Activated CD4-positive, alpha-beta memory T cell treated with anti-CD3 and anti-CD28 coated beads for 36 hours (primary cell): ENCODE measurements at places on chromosomes 12 and 14.
A peak's percentile ranks its signal among the peaks of the same experiment; 100 is the strongest.

DNA sequence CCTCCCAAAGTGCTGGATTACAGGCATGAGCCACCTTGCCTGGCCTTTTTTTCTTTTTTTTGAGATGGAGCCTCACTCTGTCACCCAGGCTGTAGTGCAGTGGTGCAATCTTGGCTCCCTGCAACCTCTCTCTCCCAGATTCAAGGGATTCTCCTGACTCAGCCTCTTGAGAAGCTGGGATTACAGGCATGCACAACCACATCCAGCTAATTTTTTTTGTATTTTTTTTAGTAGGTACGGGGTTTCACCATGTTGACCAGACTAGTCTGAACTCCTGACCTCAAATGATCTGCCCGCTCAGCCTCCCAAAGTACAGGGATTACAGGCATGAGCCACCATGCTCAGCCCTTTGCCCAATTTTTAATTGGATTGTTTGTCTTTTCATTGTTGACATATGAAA is 58.0 kb downstream of the SINHCAF start:
- DNase-seq, result no peak

GRCh38 chr12:44031472-44032185 is 195.7 kb downstream of the TMEM117 start:
- no peak for DNase-seq

- DNase-seq, result no peak
These were observed 39.4 kb downstream of the MAP1LC3B2 start for GRCh38 chr12:116598311-116599284.

DNA sequence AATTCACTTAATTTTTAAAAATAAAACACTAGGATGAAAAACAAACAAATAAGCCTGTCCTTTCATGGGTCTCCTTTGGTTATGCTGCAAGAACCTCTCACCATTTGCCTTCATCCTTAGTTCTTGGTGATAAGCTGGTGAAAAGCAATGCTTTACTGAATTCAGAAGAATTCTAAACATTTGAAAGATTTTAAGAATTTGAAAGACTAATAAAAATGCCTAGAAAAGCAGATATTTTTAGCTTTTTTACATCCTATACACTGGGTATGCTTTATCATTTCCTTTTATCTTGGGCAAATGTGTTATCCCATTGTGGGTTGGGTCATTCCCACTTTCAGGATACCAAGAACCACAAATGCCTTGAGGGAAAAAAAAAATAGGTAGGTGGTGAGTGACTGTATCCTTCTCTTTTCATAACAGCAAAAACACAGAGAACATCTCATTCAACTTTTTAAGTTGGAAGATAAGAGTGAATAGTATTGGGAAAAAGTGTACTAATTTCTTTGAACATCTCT is 197.1 kb upstream of the ABCD2 start:
- DNase-seq, result no peak

DNA sequence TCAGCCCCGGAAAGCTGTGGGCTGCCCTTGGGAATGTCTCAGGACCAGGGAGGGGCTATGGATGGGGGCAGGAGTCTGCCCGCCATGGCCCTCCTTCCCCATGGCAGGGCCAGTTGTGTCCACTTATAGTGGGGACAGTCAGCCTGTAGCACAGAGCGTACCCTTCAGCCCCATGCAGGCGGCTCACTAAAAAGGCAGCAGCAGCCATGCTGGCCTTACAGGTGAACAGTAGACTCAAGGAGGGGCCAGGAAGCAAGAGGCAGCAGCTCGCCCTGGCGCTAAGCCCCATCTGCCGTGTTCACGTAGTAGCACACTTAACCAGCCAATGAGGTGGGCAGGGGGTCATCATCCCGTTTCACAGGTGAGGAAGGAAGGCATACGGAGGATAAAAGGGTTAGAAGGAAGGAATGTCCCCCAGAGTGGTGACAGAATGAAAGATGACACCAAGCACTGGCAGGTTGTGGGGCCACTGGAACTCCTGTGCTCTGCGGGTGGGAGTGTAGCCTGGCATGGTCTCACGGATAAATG is 52.7 kb downstream of the FAM222A start:
- DNase-seq, result peak; percentile 1

DNA sequence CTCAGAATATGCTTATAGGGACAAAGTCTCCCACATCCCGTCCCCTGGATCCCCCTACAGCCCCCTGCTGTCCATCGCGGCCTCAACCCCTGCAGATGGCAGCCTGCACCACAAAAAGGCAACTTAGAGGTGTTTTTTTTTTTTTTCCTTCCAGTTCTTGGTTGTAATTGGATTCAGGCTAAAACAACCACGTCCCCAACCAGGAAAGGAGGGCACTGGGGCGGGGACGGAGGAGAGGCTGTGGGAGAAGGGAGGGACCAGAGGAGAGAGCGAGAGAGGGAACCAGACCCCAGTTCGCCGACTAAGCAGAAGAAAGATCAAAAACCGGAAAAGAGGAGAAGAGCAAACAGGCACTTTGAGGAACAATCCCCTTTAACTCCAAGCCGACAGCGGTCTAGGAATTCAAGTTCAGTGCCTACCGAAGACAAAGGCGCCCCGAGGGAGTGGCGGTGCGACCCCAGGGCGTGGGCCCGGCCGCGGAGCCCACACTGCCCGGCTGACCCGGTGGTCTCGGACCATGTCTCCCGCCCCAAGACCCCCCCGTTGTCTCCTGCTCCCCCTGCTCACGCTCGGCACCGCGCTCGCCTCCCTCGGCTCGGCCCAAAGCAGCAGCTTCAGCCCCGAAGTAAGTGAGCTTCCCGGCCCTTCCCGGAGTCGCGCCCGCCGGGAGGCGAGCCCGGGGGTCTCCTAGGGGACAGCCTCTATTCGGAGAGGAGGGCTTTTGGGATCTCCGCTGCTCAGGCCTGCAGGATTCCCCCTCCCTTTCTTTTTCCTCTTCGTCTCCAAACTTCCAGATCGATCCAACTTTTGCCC is at the start of gene MMP14:
MMP14 (plus strand) TSS at position 285 of the 813 bp plus-strand sequence; CDS start at position 518, 233 bp downstream.
- no peak for DNase-seq

- no peak for DNase-seq
These were observed 12.8 kb downstream of the GPR19 start for GRCh38 chr12:12683136-12683697.

DNA sequence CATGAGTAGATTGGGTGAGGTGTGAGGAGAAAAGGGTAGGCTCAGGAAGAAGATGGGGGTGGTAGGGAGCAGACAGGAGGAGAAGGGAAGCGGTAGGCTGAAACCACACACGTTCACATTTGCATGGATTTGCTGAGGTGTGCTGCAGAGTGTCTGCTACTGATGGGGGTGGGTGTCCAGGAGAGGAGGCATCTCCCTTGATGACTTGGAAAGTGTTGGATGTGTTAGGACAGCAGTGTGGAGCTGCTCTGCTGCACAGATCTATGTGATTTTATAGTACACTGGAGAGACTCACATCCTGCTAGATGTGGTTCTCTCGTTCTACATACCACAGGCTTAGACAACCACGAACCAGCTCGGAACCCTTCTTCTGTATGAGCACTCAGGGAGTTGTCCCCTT is 9.3 kb downstream of the ZFHX2 start:
- no peak for DNase-seq

- peak; percentile 50 for DNase-seq
These were observed 825 bp upstream of the CCDC85C start for GRCh38 chr14:99604766-99605298.

GRCh38 chr12:42213954-42214426 is 24.1 kb downstream of the YAF2 start:
- DNase-seq, result no peak

- DNase-seq, result no peak
These were observed 53.3 kb downstream of the IRAK3 start for GRCh38 chr12:66242311-66242710.

- no peak for DNase-seq
These were observed 192.3 kb downstream of the ANO6 start for GRCh38 chr12:45407981-45408728.

- no peak for DNase-seq
These were observed 20.5 kb upstream of the TMCC3 start for GRCh38 chr12:94670898-94671297.

DNA sequence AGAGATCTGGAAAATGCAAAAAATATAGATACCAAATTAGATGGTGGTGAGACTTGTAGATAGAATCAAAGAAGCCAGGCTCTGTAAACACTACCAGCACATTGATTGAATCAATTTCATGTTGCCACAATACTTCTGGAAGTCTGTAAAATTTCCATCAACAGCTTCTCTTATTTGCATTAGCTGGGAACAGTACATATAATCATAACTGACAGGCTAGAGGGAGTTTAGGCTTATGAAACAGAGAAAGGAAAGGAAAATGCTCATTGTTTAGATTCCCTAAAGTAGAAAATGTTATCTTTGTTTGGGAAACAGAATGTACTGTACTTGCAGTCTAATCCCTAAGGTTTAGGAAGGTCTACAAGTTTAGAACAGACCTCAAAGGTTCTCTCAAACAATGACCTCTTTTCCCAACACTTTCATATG is 335.2 kb downstream of the CEP128 start:
- no peak for DNase-seq

- DNase-seq, result no peak
These were observed 172.8 kb upstream of the DYRK2 start for GRCh38 chr12:67475725-67476124.

GRCh38 chr14:100710826-100711462 is 15.7 kb upstream of the DLK1 start:
- DNase-seq, result no peak

GRCh38 chr14:24207104-24207551 is 1.6 kb downstream of the TSSK4 start:
- DNase-seq, result no peak

- DNase-seq, result no peak
These were observed 32.5 kb downstream of the PSMC1 start for GRCh38 chr14:90288651-90289355.

DNA sequence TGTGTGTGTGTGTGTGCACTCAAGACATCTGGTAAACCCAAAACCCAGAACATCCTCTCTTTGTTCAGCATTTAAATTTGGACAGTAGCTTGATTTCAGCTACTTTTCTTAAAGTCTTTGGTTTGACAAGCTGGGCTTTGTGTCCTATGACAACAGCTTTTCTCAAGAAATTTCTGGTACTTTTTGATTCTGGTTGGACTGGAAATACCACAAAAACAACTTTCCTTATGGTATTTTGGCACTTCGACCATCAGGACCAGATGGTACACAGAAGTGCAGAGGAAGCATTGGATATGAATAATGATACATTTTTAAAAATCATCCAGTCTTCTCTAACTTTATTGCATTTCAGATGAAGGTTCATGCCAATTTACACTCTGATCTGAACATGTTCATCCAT is 286.6 kb upstream of the FLRT2 start:
- DNase-seq, result no peak

- peak; percentile 24 for DNase-seq
These were observed 13.9 kb upstream of the NR4A1 start for GRCh38 chr12:52037248-52037861.

DNA sequence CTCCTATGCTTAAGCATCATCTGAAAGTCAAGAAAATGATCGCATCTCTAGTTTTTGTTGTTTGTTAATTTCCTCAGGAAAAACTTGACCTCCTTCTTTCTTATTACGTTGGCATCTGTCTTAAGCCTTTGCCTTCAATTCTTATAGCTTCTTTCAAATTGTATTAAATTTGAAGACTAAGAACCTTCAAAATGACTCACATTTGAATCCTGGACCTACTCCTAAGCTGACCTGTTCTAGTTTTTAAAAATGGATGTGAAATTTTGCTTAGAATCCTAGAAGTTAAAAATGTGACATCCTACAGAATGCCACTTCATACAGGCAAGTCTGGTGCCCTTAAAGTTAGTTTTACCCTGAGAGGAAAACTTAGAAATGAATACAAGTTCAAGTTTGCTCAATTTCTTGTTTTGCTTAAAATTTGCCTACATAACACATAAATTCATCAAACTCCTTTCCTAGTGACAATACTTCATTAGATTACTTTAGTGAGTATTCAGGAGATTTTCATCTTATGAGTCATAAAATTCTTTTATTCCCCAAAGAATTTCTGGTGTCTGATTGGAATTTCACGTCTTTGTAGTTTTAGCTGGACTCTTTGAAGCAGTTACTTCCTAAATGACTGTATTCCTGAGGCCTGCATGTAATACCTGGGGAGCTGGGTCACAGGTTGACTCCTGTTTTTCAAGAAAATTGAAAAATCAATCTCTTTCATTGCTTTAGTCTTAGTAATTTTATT is 152.3 kb downstream of the MSRB3 start:
- no peak for DNase-seq

- no peak for DNase-seq
These were observed 1.2 kb downstream of the ATF7 start for GRCh38 chr12:53624956-53625355.

GRCh38 chr12:1533205-1533601 is 61.2 kb downstream of the FBXL14 start:
- DNase-seq, result peak; percentile 37

GRCh38 chr14:76546426-76547221 is 170.7 kb downstream of the ESRRB start:
- peak; percentile 16 for DNase-seq

GRCh38 chr12:41223600-41223999 is 35.5 kb downstream of the PDZRN4 start:
- no peak for DNase-seq

- DNase-seq, result peak; percentile 95
These were observed 26.1 kb upstream of the UBC start for GRCh38 chr12:124940393-124941169.

DNA sequence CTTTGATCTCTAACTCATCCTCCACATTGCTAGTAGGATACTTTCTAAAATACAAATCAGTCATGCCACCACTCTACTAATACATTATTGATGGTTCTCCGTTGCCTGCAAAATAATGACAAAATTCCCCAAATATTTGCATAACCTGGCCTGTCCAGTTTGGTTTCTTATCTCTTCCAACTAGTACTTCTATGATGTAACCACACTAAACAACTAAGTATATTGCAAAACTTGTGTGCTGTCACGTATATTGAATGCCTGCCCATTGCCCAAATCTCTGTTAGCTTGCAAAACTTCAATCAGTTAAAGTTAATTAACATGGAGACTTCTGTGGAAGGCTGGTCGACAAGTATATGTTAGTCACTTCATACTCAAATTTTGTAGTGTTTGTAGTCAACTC is 6.5 kb downstream of the OR6C74 start:
- no peak for DNase-seq

DNA sequence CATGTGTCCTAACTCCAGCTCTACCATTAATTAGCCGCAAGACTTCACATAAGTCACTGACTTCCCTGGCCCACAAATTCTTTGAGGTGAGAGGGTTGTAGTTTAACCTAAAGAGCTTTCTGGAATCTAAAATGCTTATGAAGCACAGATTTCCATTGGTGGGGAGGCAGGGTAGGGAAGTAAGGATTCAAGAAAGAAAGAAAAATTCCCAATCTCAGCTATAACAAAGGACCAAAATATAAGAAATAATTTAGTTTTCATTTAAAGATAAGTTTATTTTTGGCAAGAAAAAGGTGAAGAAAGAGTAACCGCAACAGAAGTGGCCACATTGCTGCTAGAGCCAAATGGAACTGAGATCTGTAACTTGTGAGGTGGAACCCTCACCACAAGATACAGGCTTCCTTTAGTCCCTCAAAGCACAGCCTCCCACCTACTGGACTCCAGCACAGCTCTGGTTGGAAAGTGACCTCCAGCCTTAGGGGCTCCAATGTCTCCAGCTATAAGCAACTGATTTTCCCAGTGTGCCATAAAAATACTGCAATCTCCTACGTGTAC is 23.6 kb downstream of the DAD1 start:
- peak; percentile 21 for DNase-seq

GRCh38 chr12:112353393-112353792 is 28.8 kb downstream of the HECTD4 start:
- DNase-seq, result no peak

- DNase-seq, result peak; percentile 28
These were observed 4.9 kb upstream of the MRPL52 start for GRCh38 chr14:22824711-22825359.

GRCh38 chr14:53764846-53765245 is 191.8 kb downstream of the BMP4 start:
- no peak for DNase-seq

GRCh38 chr12:20508962-20509361 is 140.6 kb downstream of the PDE3A start:
- DNase-seq, result no peak
